ENCODE measurements at places on chromosomes 11 and 22.
A peak's percentile ranks its signal among the peaks of the same experiment; 100 is the strongest.

- no peak for DNase-seq
Measured at GRCh38 chr11:134727204-134727603, 315.2 kb upstream of the B3GAT1 start.

- peak; percentile 85 for DNase-seq
Measured at GRCh38 chr11:128831174-128832120, 35.6 kb downstream of the KCNJ1 start.

DNA sequence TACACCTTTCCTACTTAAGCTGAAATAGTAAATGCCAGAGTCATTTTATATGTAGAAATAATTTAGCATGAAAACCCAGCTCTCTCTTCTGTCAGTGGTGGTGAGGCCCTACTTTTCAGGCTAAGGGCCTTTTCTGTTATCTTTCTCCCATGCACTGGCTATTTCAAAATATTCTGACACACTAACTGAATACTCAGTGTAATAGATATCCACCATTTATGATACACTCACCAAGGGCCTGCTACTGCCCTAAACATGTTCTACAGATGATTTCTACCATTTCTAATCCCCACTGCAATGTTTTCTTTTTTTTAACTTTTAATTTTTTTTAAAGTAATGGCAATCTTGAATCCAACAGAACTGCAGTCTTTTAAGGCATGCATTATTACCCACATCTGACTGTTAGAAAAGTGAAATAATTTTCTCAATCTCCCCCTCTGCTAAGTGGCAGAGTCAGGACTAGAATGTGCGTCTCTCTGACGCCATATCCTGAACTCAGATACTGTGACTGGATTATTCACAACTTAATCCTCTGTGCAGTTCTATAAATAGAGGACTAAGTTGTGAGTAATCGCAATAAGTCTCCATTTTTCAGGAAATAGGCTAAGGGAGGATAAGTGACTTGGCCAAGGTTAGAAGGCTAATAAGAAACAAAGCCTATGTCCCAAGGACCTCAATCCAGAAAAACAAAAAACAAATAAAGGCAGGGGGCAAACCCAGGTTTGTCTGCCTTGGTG is 44.0 kb downstream of the GRAMD1B start:
- DNase-seq: peak; percentile 93

DNA sequence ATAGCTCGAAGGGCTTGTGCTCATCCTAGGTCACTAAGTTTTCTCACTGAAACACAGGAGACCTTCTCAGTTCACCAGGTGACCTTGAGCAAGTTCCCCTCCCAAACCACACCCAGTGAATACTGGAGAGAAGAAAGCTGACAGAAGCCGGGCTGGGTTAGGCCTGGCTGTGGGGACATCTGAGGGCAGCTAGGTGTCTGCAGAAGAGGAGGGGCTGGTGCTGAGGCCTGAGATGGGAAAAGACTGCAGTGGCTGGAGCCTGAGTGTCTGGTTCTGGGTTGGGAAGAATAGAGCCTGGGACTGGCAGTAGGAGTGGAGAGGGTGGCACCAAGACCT is 602 bp upstream of the INPP5J start:
- no peak for DNase-seq

- DNase-seq: no peak
Measured at GRCh38 chr11:12409621-12410005, 32.2 kb downstream of the PARVA start.

- DNase-seq: peak; percentile 5
Measured at GRCh38 chr22:42560781-42561180, 7.0 kb downstream of the SERHL2 start.

- no peak for DNase-seq
Measured at GRCh38 chr22:44622147-44622427, 79.9 kb upstream of the PRR5 start.

DNA sequence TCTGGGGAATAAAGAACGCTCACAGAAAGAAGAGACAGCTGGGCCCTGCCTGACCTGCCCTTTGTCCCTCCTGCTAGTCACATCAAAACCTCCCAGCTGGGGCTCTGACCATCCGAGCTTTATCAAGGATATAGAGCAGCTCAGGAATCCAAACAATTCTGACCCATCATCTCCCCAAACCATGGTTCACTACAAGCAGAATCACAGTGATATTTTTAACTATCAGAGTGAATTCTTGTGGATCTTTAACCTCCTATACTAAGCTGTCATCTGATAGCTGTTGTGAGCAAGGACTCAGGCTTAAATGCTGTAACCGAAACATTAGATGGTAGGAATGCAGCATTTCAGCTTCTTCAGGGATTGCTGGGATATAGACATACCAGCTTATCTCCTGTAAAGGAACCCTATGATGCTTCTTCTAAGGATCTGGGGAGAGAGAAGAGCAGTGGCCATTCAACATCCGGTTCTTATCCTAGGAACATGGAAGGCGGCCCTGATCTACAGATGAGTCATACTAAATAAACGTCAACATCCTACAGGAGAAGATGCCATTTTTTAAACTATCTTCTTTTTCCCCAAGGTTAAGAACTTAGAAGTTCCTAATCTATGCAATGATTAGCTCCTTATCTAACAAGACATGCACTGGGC is 84.7 kb upstream of the AKIP1 start:
- peak; percentile 75 for DNase-seq

- no peak for DNase-seq
Measured at GRCh38 chr11:65053827-65054508, 4.4 kb downstream of the NAALADL1 start.

DNA sequence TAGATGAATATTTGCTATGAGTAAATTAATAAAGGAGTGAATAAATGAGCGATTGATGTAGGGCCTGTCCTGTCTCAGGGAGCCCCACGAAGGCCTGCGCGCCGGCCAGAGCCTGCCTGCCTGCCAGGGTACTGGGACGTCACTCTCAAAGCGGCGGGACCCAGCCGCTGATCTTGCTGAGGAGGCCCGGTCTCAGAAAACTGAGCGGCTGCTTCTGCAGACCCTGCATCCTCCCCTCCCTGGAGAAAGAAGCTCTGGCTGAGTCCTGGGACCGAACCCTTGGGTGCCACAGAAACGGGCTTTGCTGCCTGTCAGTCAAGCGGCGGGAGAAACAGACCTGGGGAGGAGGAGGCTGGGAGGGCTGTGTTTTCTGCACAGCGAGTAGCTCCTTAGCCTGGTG is 91.6 kb upstream of the B3GAT1 start:
- no peak for DNase-seq

DNA sequence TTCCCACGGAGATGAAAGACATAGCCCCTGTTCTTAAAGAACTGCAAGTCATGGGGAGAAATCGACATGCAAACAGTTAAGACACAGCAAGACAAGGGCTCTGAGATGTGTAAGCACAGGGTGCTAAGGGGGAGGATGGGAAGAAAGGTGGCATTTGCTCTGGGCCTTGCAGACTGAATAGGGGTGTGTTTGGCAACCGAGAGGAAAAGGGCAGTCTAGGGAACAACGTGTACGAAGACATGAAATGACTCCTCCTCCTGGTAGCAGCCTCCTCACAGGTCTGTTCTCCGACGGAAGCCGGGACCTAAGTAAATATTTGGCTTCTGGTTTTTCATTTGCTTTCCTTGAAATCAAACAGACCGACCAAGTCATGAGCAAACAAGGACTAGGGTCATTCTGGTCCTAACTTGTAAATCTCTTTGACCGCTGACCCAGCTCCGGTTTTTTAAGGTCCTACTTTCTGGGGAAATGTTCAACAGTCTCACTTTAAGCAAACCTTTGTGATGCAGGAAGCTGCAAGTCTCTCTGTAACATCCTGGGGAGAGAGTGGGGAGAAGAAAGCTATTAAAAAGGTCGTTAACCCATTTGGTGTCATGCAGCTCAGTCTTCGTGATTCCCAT is 19.7 kb downstream of the NNMT start:
- DNase-seq: peak; percentile 41

DNA sequence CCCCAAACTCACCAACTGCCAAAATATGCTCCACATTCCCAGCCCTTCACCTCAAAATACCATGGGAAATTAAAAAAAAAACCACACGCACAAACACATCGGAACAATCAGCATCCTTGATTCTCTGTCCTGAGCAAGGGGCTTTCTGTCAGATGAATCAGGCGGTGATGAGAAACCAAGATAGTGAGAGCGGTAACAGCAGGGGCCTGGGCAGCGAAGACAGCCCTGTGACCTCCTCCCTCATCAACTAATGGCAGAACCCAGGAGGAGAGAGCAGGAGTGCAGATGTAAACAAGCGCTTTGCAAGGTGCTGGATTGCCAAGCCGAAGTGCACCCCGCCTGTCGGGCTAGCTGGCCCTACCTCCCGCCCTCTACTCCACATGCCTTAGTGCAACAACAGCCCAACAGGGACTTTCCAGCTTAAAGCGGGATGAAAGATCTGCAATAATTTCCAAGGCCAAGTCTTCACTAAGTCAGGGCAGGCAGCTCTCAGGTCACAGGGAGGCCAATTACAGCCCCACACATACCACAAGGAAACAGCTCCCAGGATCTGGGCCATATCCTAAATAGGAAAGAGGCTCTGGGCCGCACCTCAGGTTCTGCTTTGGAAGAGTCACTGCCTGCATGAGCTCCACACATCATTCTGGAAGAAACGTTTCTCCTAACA is 72.2 kb upstream of the BID start:
- DNase-seq: no peak

DNA sequence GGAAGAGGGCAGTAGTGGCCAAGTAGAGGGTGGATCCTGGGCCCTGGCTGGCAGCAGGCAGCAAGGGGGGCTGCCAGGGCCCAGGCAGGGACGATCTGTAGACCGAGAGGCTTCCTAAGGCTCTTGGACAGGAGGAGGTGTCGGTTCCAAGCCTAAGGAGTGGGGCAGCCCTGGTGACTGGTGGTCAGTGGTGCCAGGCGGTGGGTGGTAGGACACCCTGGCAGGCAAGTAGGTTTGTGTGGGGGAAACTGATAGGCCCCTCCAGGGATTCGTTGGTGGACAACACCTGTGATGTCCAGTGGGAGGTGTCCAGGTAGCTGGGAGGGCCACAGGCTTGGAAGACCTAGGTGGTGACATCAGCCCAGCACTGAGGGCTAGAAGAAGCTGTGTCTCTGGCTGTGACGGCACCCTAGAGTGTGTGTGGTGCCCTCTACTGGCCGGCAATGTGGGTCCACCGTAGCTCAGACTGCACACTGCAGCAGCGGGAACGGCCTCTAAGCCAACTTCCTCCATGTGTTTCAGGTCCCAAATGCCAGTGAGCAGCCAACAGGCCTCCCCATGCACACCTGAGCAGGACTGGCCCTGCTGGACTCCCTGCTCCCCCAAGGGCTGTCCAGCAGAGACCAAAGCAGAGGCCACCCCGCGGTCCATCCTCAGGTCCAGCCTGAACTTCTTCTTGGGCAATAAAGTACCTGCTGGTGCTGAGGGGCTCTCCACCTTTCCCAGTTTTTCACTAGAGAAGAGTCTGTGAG is 9.4 kb upstream of the SAMM50 start:
- DNase-seq: peak; percentile 44

DNA sequence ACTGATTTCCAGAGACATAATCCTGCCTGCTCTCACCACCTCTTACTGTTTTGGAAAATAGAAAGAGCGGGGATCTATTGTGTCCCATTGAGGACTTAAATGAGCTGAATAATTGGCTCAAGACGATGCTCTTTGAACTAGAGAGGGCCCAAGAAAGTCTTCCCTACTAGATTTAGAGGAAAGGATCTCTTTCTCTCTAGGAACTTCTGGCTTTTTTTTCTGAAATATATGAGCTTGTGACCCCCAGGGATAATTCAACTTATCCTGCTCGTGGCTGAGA is 461.4 kb upstream of the KIRREL3 start:
- DNase-seq: no peak

DNA sequence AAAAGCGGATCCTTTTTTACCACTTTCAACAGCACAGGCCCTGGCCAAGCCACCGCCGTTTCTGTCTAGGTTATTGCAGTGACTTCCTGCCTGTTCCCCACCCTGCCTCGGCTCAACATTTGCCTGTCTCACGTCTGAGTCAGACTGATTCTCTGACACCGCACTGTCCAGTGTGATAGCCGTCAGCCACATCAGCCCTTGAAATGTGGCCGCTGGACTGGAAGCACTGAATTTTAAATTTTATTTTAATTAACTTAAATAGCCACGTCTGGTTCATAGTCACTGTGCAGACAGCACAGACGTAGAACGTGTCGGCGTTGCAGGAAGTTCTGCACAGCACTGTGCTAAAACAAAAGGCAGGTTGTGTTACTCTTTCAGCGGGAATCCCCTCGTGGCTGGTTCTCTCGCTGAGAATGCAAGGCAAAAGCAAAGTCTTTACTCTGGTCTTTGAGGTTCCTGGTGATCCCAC is 56.3 kb upstream of the ADSL start:
- peak; percentile 7 for DNase-seq

DNA sequence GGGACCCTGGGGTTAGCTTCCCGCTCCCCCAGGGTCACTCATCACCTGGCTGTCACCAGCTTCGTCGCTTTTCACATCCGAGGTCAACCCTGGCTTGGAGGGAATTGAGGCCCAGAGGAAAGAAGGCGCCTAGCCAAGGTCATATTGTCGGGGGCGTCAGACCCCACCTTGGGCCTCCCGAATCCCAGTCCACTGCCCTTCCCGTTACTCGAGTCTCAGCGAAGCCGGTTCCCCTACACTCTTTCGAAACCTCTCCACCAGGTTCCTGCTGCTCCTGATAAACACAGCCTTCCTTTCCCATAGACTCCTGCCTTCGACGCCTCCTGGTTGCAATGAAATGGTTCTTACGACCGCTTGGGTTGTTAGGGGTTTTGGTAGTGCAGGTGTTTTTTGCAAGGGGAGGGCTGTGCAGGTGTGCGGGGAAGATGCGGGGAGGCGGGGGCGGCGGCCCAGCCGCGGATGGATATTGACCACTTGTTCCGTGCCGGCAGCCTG is 642 bp downstream of the NAA40 start:
- no peak for DNase-seq

DNA sequence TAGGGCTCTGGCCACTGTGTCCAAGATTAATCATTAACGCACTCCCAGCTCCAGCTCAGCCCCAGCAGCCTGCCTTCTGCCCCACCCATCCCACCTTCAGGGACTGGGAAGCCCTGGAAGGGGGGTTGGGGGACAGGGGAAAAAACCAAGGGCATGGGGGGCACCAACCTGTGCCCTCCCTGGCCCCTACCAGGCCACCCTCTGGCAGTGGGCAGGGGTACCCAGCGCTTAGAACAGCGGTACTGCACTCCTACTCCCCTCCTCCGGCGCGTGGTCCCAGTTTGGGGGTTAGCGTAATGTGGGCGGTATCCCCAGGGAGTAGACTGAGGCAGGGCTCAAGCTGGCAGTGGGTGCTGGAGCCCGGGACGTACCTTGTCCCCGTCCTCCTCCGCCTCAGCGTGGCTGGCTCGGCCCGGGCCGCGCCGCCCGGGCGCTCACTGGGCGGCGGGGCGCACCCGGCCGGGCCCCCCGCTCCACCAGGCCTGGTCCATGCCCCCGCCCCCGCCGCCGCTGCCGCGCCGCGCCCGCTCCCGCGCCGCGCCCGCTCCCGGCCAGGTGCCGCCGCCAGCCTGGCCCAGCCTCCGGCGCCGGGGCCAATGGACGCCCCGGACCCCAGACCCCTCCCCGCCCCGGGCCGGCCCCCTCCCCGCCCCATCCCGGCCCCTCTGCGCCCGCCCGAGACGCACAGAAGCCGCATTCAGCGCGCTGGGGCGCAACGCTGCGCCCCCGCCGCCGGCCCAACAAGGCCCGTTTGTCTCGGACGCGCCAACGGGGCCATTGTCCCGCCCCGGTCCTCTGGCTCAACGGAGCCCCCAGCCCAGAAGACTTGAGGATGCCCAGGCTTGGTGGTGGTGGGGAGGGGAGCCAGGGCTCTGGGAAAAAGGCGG is at the start of gene GAL3ST1:
Gene GAL3ST1 (minus strand): TSS at position 571 of the 887 bp plus-strand sequence. CDS start 17,273 bp downstream, outside the sequence.
- DNase-seq: no peak

- DNase-seq: no peak
Measured at GRCh38 chr11:92751594-92751993, 217.9 kb upstream of the MTNR1B start.

GRCh38 chr11:47258317-47258902 is 614 bp downstream of the NR1H3 start:
- DNase-seq: no peak

GRCh38 chr11:118227865-118228785 is 3.3 kb upstream of the JAML start:
- DNase-seq: no peak

GRCh38 chr22:49081261-49081666 is 746.4 kb downstream of the BRD1 start:
- DNase-seq: no peak

Data from astrocyte of the spinal cord (primary cell).